CD14-positive monocyte (primary cell): ENCODE measurements at places on chromosomes 6 and 20.

DNA sequence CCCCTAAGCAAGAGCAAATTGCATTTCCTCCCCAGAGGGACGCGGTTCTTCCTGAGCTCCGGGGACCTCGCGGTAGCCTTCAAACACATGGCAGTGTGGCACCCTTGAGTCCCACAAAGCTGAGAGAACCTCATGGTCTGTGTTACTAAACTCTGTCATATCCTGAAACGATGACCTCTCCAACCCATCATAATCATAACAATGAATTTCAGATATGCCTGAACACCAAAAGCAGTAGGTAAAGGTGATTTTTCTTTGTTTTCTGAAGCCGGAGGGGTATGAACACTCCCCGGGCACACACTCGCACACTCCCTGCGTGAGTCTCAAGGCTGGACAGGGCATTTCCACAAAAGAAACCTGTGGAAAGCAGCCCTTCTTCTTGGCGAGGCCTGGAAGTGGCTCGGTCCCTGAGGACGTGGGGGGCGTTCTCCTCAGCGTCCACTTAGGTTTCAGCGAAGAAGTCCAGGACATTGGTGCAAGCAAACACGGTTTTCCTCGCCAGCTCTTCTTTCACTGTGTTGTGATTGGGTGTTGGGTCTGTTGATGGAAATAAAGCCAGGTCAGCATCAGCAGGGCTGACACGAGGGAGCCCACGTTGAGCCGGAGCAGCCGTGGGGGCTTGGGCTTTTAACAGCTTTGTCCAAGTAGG lies 183.4 kb downstream of the ERMARD start:
- H3K4me3 ChIP-seq: no peak overlapping the region
- H3K27ac ChIP-seq: no peak overlapping the region
- H3K27me3 ChIP-seq: no peaks in the 10 kb centered on the region
- H3K36me3 ChIP-seq: no peaks in the 10 kb centered on the region
- no peaks in the 10 kb centered on the region for H3K4me1 ChIP-seq

GRCh38 chr6:154683756-154684523 lies 49.3 kb upstream of the SCAF8 start:
- H3K27ac ChIP-seq: peak overlapping the region; percentile 82
- H3K36me3 ChIP-seq: no peaks in the 10 kb centered on the region
- H3K4me3 ChIP-seq: no peak overlapping the region
- H3K4me1 ChIP-seq: peaks cover 17% of the 10 kb centered on the region
- DNase-seq: peak; percentile 51
- no peaks in the 10 kb centered on the region for H3K27me3 ChIP-seq

GRCh38 chr6:82270881-82271635 lies 23.5 kb upstream of the IBTK start:
- peak; percentile 12 for DNase-seq
- H3K4me1 ChIP-seq: no peaks in the 10 kb centered on the region
- no peaks in the 10 kb centered on the region for H3K36me3 ChIP-seq
- H3K27ac ChIP-seq: no peak overlapping the region
- no peak overlapping the region for H3K4me3 ChIP-seq
- H3K27me3 ChIP-seq: no peaks in the 10 kb centered on the region

- no peaks in the 10 kb centered on the region for H3K36me3 ChIP-seq
- no peaks in the 10 kb centered on the region for H3K27me3 ChIP-seq
- no peaks in the 10 kb centered on the region for H3K4me1 ChIP-seq
- no peak for DNase-seq
These were observed 16.9 kb downstream of the NDRG3 start for GRCh38 chr20:36728986-36729385.

DNA sequence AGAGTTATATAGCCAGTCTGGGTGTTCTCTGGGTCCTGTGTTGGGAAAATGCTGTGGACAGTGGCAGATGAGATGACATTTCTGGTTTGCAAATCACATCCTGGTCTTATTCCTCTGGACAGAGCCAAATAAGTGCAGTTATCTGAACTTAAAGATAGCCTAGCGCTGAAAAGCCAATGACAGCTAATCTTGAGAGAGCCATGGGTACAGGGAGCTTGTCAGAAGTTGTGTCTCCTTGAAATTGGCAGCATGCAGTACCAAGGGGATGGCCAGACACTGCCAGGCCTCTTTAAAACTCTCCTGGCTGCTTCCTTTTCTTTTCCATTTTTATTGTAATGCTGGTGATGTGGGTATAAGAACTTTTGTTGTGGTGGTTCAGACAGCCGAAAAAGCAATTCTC lies 362.5 kb downstream of the FARS2 start:
- DNase-seq: no peak
- peaks cover 10% of the 10 kb centered on the region for H3K4me1 ChIP-seq
- H3K36me3 ChIP-seq: no peaks in the 10 kb centered on the region
- no peak overlapping the region for H3K4me3 ChIP-seq
- H3K27me3 ChIP-seq: no peaks in the 10 kb centered on the region

GRCh38 chr6:106456756-106457155 lies 96.2 kb downstream of the CRYBG1 start:
- no peak overlapping the region for H3K4me3 ChIP-seq
- H3K36me3 ChIP-seq: no peaks in the 10 kb centered on the region
- no peak overlapping the region for H3K27ac ChIP-seq
- DNase-seq: no peak
- no peaks in the 10 kb centered on the region for H3K27me3 ChIP-seq

DNA sequence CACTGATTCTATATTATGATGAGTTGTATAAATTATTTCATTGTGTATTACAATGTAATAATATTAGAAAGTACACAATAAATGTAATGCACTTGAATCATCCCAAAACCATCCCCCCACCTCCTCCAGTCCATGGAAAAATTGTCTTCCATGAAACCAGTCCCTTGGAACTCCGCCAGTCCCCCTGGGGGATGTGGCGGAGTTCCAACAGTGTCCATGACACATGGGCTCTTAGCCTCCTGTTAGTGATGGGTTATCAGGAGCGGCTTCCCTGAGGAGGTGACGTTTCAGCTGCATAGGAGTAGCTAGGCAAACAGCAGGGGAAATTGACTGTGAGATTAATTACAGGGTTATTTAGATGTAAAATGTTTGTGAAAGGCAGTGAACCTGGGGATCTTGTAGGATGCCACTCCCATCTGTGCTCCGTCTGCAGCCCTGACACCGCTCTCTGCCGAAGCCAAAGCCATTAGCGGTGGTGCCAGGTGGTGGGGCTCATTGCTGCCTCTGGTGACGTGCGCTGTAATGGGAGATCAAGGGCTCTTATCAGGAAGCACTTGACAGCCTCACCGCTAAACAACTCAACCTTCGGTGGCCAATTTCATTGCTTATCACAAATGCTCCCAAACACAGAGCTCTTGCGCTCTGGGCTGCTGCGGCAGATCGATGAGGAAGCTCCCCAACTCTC lies 81.6 kb upstream of the MC3R start:
- H3K27me3 ChIP-seq: no peaks in the 10 kb centered on the region
- no peak overlapping the region for H3K27ac ChIP-seq
- no peak overlapping the region for H3K4me3 ChIP-seq
- no peaks in the 10 kb centered on the region for H3K36me3 ChIP-seq
- H3K4me1 ChIP-seq: no peaks in the 10 kb centered on the region

- H3K27me3 ChIP-seq: no peaks in the 10 kb centered on the region
- no peak for DNase-seq
- no peaks in the 10 kb centered on the region for H3K4me1 ChIP-seq
- H3K36me3 ChIP-seq: no peaks in the 10 kb centered on the region
These were observed 87.6 kb upstream of the FRMD1 start for GRCh38 chr6:168166627-168167026.

GRCh38 chr6:71157345-71157744 lies 131.3 kb upstream of the OGFRL1 start:
- no peak for DNase-seq
- no peak overlapping the region for H3K27ac ChIP-seq
- no peaks in the 10 kb centered on the region for H3K27me3 ChIP-seq

DNA sequence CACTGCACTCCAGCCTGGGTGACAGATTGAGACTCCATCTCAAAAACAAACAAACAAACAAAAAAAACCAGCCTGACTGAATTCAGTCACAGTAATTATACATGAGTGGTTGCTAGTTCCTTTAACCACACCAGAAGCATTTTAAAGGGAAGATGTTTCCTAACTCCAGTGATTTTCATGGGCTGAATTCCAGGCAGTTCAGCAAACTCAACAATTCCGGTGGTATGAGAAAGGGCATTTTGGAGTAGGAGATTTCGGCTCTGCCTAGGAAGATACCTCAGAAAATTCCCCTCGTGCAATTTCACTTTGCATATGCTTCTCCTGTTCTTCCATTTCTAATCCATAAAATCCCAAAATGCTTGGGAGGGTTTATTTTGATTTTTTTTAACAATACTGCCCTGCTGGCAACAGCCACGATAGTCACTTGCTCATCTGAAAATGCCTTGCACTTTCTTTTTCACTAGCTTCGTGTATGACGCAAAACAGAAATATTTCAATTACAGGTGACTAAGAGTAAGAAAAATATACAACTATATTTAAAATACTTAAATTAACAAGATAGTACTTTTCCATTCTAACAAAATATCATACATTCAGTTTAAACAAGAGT lies 48.3 kb upstream of the IPCEF1 start:
- no peaks in the 10 kb centered on the region for H3K4me1 ChIP-seq
- no peaks in the 10 kb centered on the region for H3K36me3 ChIP-seq
- no peaks in the 10 kb centered on the region for H3K27me3 ChIP-seq

DNA sequence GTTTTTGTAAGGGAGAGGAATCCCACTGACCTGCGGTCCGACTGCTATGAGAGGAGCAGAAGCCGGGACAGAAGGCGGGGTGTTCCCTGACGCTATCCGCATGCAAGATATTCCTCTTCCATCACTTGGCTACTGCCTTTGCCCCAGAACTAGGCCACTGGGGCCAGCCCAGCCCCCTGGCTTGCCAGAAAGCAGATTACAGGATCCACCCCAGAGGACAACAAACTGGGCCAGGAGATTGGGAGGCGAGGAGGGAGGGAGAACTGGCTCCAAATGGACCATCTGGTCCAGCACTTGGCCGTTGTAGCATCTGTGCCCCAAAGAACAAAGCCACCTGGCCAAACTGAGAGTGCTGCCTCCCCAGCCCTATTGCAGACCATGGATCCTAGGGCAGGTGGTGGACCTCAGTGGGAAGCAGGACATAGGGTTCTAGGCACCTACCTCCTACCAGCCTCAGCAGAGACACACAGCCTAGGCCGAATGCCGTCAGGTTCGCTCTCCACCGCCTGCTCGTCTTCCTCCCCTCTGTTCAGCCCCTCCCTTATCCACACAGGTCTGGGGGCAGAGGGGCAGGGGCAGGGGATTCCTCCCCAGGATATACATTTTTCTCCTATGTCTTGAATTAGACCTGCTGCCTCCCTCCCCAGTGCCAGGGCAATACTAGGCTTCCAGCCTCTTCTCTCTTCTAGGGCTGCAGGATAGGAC lies 4.0 kb downstream of the MDGA1 start:
- peaks cover 61% of the 10 kb centered on the region for H3K27me3 ChIP-seq
- H3K27ac ChIP-seq: no peak overlapping the region
- no peak for DNase-seq

DNA sequence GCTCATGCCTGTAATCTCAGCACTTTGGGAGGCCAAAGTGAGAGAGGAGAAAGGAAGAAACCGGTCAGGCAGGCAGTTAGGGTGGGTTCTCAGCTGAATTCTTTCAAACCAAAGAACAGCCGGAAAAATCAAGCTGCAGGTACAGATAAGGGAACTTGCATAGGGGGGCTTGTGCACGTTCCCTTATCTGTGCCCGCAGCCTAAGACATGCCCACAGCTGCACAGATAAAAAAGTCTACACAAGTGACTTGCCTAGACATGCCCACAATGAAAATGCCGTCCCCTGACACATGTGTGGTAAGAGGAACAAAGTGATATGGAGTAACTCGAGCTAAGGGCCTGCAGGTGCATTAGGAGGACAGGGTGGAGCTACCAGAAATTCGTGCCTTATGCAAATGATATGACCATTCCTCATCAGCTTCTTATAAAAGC lies 175.8 kb upstream of the SALL4 start:
- no peak overlapping the region for H3K27ac ChIP-seq
- no peak for DNase-seq
- H3K36me3 ChIP-seq: no peaks in the 10 kb centered on the region
- no peaks in the 10 kb centered on the region for H3K27me3 ChIP-seq
- H3K4me3 ChIP-seq: no peak overlapping the region

DNA sequence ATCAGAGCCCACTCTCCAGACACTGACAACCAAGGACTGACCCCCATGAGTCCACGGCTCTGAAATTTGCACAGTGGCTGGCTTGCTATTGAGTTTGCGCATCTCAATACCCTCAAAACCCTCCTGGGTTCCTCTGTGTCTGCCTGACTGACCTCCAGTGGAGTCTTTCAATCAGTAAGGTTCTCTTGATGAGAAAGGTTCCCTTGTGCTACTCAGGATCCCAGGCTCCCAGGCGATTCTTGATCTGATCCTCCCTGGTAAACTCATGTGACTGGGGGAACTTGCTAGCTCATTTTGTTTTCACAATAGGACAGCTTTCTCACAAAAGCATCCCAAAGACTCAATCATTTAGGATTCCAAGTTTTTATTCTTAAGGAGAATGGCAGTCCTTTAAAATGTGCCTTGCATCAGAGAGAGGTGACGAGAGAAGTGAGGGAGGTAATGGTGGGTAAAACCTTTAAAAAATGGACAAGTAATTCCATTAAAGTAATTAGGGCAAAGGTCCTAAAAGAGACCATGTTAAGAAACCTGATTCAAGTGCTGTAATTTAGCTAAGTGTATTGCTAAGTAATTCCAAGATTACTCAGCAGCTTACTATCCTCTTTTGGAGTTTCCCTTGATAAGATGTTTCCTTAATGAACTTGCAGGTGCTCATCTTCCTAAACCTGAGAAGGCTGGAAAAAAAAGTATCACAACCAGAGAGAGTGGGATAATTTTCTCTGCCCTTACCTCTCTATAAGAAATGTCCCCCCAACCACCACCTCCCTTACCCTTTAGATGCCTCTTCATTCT lies 304.7 kb upstream of the SGK1 start:
- no peaks in the 10 kb centered on the region for H3K4me1 ChIP-seq
- no peaks in the 10 kb centered on the region for H3K27me3 ChIP-seq
- DNase-seq: no peak
- H3K4me3 ChIP-seq: no peak overlapping the region
- no peak overlapping the region for H3K27ac ChIP-seq

DNA sequence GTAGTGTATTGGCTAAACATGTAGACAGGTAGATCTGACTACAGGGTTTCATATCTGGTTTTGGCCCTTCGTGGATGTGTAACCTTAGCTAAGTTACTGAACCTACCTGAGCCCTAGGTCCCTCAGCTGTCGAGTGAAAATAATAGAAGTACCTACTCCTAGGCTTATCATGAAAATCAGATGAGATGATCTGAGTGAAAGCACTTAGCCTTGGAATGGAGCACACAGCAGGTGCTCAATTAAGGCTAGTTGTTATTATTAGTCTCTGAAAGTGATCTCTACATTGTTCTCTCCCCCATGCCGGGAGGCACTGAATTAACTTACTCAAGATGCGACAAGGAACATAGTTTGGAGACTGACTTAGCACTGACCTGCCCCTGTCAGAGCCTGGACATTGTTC lies 174.7 kb upstream of the ZNF217 start:
- no peak overlapping the region for H3K4me3 ChIP-seq
- no peaks in the 10 kb centered on the region for H3K27me3 ChIP-seq
- H3K36me3 ChIP-seq: no peaks in the 10 kb centered on the region
- no peaks in the 10 kb centered on the region for H3K4me1 ChIP-seq
